ENCODE measurements at places on chromosomes 12 and 14. TPM values are rescaled to one million over a fixed set of nuclear protein-coding genes. Genes with fewer than 3 reads are reported as not detected.

GRCh38 chr12:65293735-65294134, 15.3 kb downstream of the MSRB3 start:
- DNase-seq, result no peak

- DNase-seq, result no peak
These were observed 29.7 kb downstream of the ERH start for GRCh38 chr14:69368381-69368780.

DNA sequence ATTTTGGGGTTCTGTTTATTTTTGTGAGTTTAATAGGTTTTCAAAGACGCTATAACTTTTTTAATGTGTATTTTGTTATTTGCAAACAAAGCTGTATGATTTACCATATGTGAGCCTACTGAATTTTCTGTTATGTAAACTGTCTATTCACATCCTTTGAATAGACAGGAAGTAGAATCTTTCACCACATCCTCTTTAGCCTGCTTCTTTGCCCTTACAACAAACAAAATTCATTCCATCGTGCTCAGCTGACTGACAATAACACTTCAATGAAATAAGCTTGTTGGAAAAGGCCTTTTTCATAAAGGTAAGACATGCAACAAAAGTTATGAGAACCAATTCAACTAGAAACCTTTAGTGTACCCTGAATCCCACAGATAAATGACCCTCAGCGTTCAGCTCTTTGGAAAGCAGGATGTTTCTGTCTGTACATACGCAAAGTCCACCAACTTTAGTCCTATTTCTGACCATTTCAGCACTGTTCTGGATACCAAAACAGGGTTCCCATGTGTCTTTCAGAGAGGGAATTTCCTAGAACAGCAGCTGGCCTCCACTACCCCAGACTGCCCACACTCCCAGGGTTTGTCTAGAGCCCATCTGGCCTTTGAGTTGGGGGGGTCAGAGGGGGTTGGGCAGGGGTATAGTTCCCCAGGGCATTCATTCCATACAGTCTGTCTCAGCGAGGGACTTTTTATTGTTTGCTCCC, 71.3 kb downstream of the DUSP6 start:
- no peak for DNase-seq

DNA sequence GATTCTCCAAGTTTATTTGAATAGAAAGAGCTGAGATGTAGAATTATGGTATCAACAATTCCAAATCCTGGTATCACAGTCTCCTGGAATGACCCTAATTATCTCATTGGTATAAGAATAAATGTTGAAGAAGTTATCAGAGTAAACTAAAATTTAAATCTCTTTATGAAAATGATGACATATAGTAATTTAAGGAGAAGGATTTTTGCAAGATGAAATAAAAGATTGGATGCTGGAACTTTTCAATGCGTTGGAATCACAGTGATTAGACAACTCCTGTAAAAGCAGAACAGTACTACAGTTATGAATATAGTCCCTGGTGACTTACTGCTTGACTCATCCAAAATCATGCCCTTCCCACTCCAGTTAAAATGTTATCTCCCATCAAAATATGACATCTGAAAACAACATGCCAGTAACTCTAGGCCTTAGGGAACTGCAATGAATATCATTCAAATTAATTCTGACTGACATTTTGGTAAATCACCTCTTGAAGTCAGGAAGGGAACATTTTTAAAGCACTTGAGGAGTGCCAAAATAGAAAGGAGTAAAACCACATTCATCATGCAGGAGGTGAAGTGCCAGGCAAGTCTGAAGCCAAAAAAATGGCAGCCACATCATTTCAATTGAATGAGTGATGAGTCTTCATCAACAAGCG, 197.8 kb upstream of the PRKD1 start:
- no peak for DNase-seq

DNA sequence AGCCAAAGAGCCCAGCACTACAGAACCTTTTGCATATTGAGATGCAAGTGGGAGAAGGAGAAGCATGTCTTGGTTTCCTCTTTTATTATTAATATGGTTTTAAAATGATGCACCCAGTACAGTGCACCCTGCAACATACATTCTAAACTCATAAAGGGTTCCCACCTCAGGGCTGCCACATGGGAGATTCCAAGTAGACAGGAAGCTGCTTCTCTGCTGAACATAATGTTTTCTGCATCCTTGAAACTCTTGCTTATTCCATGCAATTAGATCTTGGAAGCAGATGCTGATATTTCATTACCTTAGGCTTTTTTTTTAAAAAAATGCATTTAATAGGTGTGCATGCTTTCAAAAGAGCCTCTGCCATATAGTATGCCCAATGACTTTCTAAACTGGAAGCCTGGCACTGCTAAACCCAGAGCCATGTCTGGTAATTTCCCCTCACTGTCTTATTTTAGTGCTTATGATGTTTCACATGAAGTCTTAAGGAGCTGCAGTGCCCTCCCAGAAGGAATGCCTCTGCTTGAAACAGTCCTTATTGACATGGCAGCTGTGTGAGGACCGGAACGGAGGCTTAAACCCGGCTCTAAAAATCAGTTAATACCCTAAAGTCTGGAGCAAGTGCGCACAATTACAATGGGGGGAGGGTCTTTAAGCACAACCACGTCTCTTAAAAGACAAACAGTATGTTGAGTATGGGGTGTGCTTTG, 2.0 kb upstream of the SIX1 start:
- DNase-seq, result no peak

DNA sequence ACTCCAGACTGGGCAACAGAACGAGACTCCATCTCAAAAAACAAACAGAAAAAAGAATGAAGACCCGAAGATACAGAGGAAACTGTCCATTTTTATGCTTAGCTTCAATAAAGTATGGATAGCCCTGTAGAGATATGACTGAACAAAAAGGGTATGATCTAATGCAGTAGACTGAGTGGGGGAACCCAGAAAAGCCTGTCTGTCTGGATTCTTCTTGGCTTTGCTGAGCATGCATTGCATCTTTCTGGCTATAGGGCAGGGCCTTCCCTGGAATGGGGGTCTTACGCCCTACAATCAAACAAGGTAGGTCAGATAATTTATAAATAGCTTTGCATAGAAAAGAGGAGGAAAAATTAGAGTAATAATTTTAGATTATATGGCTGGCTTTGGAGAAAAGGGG, 10.1 kb downstream of the MIA2 start:
- DNase-seq, result no peak

GRCh38 chr14:67079846-67080245, 109.4 kb upstream of the GARIN2 start:
- DNase-seq, result no peak

- no peak for DNase-seq
These were observed 879 bp upstream of the HSPB8 start for GRCh38 chr12:119177724-119178380.

DHH gene
- total RNA-seq, result 0.05 TPM

DNA sequence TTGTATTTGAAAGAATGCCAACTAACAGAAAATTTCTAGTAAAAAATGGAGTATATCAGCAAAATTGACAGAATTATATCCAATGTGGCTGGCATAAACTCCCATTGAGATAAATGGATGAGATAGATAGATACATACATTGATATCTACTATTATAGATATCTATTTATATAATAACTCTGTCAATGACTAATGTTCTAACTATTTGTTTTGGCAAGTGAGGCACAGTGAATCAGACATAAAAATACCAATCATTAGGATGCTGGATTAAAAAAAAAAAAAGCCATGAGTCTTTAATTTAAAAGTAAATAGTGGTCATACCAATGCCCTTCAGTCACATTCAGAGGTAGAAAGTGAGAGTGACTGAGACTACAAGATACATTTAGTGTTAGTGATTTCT, 33.7 kb upstream of the GLIPR1 start:
- peak; percentile 64 for DNase-seq

DNA sequence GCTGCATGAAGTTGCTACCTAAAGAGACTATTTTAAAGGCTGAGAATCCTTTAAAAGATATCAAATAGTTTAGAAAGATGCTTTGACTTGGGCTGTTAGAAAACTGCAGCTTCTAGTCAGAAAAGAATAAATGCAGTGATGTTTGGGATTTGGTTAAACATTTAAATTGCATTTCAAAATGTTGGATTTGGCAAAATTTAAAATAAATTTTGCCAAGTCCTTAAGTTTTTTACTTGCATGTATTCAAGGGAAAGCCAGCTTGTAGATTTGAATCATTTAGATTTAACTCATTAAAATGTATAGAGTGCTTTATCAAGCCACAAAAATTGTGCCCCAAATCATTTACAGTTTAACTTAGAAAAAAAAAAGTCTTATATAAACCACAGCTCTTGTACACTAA, 109.7 kb downstream of the ANKS1B start:
- DNase-seq, result no peak

DNA sequence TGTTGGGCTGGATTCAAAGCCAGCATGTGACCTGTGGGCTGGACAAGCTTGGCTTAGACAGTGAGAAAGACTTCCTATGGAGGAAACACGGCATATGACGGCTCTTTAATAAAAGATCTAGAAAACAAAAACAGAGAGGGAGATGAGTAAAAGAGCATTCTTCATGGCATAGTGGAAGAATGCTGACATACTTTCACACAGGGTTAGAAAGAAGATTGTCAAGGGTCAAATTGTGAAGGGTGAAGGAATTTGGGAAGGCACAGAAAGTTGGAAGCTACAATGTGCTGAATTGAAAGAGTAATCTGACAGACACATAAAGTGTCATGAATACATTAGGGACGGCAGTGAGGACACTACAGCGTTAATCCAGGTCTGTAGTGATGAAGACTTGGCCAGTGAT, 63.4 kb downstream of the GALNT4 start:
- no peak for DNase-seq

DNA sequence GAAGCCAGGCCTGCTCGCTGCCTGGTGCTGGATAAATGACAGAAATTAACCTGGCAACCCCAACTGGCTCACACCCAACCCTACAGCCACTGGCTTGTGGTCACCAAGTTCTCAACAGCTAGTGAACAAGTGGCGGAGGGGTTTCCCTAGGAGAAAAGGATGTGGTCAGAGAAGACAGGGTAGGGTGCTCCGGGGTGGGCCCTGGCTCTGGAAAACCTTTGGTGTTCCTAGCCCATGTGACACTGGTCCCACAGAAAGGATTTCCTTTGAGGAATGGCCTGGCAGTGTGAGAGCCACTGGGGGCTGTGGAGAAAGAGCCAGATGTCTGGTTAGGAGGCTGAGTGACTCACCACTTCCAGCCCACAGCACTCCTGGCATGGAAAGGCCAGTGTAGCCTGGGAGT, 8.7 kb downstream of the SYNE3 start:
- DNase-seq, result peak; percentile 88

DNA sequence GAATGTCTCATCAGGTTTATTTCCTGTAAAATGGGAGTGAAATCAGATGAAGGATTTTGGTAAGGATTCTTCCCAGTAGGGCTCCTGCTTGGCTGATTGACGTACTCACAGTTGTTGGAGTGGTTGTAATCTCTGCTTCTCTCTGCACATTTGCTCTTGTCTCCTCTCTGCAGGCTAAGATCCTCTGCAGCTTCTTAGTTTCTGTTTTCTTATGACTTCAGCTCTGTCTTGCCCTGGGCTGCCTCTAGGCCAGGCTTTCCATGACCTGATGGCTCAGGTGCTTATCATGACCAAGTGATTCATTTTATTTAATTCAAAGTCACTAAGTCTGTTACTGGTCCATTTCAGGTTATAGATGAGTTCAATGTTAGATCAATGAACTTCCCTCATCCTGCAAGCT, 394.5 kb upstream of the DDHD1 start:
- DNase-seq, result no peak

- no peak for DNase-seq
These were observed 37.5 kb downstream of the GNG2 start for GRCh38 chr14:51897791-51898355.

DNA sequence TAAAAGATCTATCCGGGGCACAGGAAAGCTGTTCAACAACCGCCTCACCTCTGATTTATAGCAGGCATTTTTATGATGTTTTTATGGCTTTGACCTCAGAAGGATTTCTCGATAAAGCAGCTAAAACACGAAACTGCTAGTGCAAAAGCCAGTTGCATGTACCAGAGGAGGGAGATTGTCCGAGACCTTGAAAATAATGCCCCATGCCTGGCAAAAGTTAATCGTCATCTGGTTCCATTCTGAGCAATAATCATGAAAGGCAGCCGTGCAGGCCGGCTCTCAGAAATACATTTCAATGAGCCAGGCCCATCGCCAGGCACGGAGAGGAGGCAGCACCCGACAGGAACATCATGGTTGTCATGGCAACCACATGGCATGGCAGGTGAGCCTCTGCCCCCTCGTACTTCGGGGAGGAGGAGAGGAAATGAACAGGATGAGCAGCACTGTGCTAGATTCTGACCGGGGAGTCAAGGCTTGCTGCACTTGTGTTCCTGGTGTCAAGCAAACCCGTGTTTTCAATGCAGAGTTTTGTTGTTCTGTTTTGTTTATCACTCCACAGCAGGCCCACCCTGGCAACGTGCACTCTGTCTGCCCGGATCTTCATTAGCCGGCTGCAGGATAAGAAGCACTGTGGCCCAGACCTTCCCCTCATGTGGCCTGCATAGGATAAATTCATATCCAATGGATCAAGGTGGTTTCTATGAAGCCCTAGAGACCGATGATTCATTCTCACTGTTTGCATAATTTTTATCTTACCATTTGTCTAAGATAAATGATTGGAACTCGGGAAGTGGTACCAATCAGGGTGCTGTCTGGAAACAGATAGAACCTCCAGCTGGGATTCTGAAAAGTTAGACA, 160.2 kb downstream of the RIMBP2 start:
- no peak for DNase-seq

Measured in renal cortical epithelial cell (primary cell).